ENCODE measurements at places on chromosomes 12 and 14. TPM values are rescaled to one million over a fixed set of nuclear protein-coding genes. Genes with fewer than 3 reads are reported as not detected.

- no peak overlapping the region for H3K4me3 ChIP-seq
- no peaks in the 10 kb centered on the region for H3K4me1 ChIP-seq
- DNase-seq: no peak
- H3K36me3 ChIP-seq: no peaks in the 10 kb centered on the region
These were observed 148.1 kb upstream of the LRIG3 start for GRCh38 chr12:59068436-59068835.

- peaks cover 28% of the 10 kb centered on the region for H3K4me1 ChIP-seq
- H3K4me3 ChIP-seq: no peak overlapping the region
- no peaks in the 10 kb centered on the region for H3K27me3 ChIP-seq
These were observed 53.3 kb downstream of the BEGAIN start for GRCh38 chr14:100533656-100534485.

GRCh38 chr12:89504560-89505346 is 19.8 kb downstream of the GALNT4 start:
- H3K27me3 ChIP-seq: no peaks in the 10 kb centered on the region
- no peak for DNase-seq
- no peaks in the 10 kb centered on the region for H3K36me3 ChIP-seq
- H3K27ac ChIP-seq: no peak overlapping the region
- H3K4me1 ChIP-seq: no peaks in the 10 kb centered on the region

GRCh38 chr14:42224053-42224888 is 617.6 kb downstream of the LRFN5 start:
- H3K27me3 ChIP-seq: no peaks in the 10 kb centered on the region
- H3K4me3 ChIP-seq: no peak overlapping the region
- H3K27ac ChIP-seq: no peak overlapping the region

DNA sequence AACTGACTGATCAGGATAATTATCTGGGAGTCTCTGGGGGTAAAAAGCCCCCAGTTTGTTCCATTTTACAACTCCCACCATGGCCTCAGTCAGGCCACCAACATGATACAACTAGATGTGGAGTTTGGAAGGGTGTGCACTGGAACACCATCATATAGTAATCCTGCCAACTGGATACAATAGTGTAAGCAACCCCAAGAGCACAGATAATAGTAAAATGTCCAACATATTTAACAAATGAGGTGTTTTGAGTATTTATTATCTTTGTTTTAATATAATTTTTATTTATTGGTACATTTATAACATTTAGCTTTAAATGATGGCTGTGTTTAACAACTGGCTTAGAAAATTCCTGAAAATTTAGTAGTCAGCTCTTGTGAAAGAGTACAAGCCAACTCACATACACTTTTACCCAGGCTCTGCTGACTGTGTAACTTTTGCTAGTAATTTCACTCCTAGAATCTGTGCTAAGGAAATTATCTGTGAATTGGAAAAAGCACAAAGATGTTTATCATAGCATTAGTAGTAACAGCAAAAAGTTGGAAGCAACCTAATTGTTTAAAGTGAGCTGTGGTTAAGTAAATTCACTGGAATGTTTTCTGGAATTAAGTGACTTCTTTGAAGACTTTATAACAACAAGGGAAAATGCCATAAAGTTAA is 196.8 kb downstream of the RAD51B start:
- H3K36me3 ChIP-seq: no peaks in the 10 kb centered on the region
- H3K4me1 ChIP-seq: peaks cover 21% of the 10 kb centered on the region
- no peak overlapping the region for H3K4me3 ChIP-seq
- no peak overlapping the region for H3K27ac ChIP-seq
- DNase-seq: no peak
- H3K27me3 ChIP-seq: no peaks in the 10 kb centered on the region

GRCh38 chr14:103418481-103418818 is 33.2 kb downstream of the MARK3 start:
- no peak overlapping the region for H3K4me3 ChIP-seq
- no peaks in the 10 kb centered on the region for H3K36me3 ChIP-seq
- H3K27ac ChIP-seq: no peak overlapping the region

DNA sequence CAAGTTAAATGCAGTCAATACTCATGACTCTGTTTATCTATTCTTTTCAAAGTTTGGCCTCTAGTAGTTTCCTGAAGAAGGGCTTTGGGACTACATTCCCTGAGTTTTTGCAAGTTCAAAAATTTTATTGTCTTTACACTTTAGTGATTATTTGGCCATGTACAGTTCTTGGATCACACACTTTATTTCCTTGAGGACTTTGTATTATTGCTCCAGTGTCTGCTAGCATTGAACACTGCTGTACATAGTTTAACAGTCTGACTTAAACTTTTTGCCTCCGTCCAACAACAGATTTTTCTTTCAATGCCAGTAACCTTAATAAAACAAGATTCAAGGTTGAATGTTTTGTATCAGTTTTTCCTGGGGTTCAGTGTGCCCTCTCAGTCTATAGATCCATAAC is 132.3 kb downstream of the DERA start:
- H3K36me3 ChIP-seq: no peaks in the 10 kb centered on the region
- no peak overlapping the region for H3K4me3 ChIP-seq
- no peaks in the 10 kb centered on the region for H3K4me1 ChIP-seq
- H3K27ac ChIP-seq: no peak overlapping the region
- H3K27me3 ChIP-seq: no peaks in the 10 kb centered on the region

- no peak overlapping the region for H3K27ac ChIP-seq
- H3K4me3 ChIP-seq: no peak overlapping the region
- no peaks in the 10 kb centered on the region for H3K36me3 ChIP-seq
These were observed 81.6 kb downstream of the PLEKHG7 start for GRCh38 chr12:92784356-92784755.

DNA sequence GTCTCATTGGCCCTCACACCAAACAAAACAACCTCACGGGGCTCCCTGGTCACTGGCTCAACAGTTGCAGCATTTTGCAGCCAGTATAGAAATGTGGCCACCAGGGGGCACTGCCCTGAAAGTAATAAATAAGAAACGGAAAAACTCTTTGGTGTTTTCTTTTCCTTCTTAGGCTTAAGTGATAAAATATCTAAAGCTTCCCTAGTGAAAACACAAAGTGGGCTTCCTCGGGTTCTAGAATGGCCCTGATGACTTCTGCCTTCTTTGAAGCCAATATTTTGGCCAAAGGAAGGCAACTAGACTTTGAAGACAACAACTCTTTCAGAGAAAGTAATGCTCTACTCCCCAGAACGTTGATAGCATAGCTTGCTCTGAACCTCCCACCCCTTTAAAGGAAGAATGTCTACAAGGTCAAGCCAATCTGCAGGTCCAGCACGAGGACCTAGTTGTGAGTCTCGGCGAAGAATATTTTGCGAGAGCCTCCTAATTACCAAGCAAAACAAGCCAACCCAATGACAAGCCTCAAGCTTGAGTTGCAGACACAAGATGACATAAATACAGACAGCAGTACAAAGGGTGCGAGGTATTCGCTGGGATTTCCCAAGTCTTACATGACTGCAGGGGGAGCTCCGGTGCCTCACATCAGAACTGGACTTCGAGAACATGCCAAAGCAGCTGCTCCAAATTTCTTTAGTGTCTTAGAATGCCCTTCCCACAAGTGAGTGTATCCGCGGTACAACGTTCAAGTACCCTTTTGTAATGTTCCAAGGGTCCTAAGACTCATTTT is 2.6 kb downstream of the ITPK1 start:
- peak; percentile 65 for DNase-seq
- H3K4me3 ChIP-seq: no peak overlapping the region
- peaks cover 6% of the 10 kb centered on the region for H3K4me1 ChIP-seq
- H3K36me3 ChIP-seq: no peaks in the 10 kb centered on the region
- H3K27me3 ChIP-seq: no peaks in the 10 kb centered on the region

- H3K27me3 ChIP-seq: no peaks in the 10 kb centered on the region
- no peaks in the 10 kb centered on the region for H3K4me1 ChIP-seq
- no peak overlapping the region for H3K27ac ChIP-seq
- no peak for DNase-seq
- H3K4me3 ChIP-seq: no peak overlapping the region
These were observed 64.9 kb downstream of the SPRING1 start for GRCh38 chr12:116672842-116673516.

DNA sequence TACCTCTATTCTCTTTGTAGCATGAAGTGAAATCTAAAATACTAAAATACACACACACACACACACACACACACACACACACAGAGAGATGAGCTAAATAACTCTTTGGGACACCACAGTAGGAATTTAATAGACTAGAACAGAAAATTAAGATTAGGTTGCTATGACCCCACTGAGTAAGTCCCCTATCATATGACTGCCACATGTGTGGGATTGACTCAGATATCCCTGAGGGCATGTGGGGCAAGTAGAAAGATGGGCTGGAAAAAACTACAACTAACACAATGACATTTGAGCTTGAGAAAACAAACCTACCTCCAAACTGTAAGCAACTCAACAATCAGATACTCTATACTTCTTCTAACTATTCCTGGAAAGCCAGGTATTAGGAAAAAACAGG is 27.0 kb downstream of the SLC25A21 start:
- H3K36me3 ChIP-seq: no peaks in the 10 kb centered on the region
- H3K27ac ChIP-seq: no peak overlapping the region
- DNase-seq: no peak
- H3K4me3 ChIP-seq: no peak overlapping the region

- no peak overlapping the region for H3K4me3 ChIP-seq
- H3K27me3 ChIP-seq: no peaks in the 10 kb centered on the region
- no peak overlapping the region for H3K27ac ChIP-seq
These were observed 27.4 kb downstream of the NELL2 start for GRCh38 chr12:44848703-44849085.

CHPT1 gene
- total RNA-seq: 27.3 TPM

WDHD1 gene
- total RNA-seq: 0.98 TPM

AICDA gene
- total RNA-seq: not detected

AMN gene
- total RNA-seq: 1.5 TPM

Data from pancreas (tissue), 10 donors.